ENCODE measurements at places on chromosomes 6 and 20.

- DNase-seq = no peak
- H3K4me1 ChIP-seq = no peaks in the 10 kb centered on the region
- H3K36me3 ChIP-seq = no peaks in the 10 kb centered on the region
- H3K4me3 ChIP-seq = no peak overlapping the region
- no peak overlapping the region for H3K27ac ChIP-seq
- H3K27me3 ChIP-seq = no peaks in the 10 kb centered on the region
Measured at GRCh38 chr6:21163110-21163837, 430.3 kb upstream of the SOX4 start.

DNA sequence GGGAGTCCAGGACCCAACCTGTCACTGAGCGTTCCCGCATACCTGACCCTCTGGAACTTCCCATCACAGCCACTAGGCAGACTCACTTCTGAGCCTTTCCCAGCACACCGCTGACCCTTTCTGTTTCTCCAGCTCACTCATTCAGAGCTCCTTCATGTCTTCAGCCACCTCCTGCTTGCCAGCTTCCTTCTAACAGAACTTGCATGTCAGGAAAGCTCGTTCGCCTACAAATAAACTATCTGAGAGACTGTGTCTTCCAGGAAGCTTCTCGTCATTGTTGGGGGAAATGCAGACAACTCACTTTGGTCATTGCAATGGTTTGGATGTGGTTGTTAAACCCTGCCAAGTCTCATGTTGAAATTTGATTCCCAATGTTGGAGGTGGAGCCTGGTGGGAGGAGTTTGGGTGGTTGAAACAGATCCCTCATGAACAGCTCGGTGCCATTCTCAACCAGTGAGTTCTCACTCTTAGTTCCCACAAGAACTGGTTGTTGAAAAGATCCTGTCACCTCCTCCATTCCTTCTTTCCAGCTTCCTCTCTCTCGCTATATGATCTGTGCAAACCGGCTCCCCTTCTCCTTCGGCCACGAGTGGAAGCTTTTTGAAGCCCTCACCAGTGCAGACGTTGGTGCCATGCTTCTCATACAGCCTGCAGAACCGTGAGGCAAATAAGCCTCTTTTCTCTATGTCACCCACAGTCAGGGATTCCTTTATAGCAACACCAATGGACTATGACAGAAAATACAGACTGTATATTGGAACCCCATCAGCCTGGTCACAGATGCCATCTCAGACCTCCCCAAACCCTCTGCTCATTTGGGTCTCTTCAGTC is 1.4 kb upstream of the MUC21 start:
- H3K27ac ChIP-seq = no peak overlapping the region
- H3K4me3 ChIP-seq = no peak overlapping the region
- no peaks in the 10 kb centered on the region for H3K27me3 ChIP-seq
- H3K4me1 ChIP-seq = no peaks in the 10 kb centered on the region
- H3K36me3 ChIP-seq = no peaks in the 10 kb centered on the region
- DNase-seq = peak; percentile 24

- no peak overlapping the region for H3K4me3 ChIP-seq
- H3K4me1 ChIP-seq = no peaks in the 10 kb centered on the region
- no peaks in the 10 kb centered on the region for H3K36me3 ChIP-seq
- H3K27me3 ChIP-seq = no peaks in the 10 kb centered on the region
- H3K27ac ChIP-seq = no peak overlapping the region
- DNase-seq = no peak
Measured at GRCh38 chr20:23520185-23520584, 29.3 kb downstream of the CST8 start.

DNA sequence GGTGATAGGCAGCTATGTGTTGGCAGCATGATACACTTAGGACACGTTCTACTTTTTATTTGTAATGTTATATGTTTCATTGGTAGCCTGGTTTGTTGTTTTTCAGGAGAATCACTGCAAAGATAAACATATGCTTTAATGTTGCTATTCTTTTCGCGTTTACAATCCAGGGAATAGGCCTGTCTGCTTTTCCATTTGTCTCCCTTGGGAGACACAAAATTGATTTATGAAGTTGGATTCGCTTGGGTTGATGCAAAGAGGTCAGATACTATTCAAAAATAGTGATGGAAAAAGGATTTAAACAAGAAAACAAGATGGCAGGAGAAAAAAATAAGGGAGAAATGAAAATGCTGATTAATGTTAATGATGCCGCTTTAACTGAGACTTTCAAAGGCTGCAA is 179.5 kb upstream of the SOX4 start:
- no peak overlapping the region for H3K27ac ChIP-seq
- DNase-seq = no peak
- no peaks in the 10 kb centered on the region for H3K4me1 ChIP-seq
- H3K36me3 ChIP-seq = no peaks in the 10 kb centered on the region
- no peaks in the 10 kb centered on the region for H3K27me3 ChIP-seq
- H3K4me3 ChIP-seq = no peak overlapping the region

DNA sequence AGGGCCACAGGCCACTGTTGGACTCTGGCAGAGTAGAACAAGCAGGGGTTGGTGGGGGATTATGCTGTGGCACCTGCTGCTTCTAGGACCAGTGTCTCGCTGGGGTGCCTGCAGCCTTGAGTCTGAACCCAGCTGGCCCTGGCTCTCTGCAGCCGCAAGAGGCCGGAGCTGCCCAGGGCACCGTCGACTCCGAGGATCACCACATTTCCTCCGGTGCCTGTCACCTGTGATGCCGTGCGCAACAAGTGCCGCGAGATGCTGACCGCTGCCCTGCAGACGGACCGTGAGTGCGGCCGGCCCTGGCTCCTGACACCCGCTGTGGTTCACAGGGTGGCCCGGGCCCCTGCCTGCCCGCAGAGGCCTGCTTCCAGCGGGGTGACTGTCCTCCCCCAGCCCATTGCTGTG is 6.2 kb downstream of the TCEA2 start:
- H3K36me3 ChIP-seq = no peaks in the 10 kb centered on the region
- DNase-seq = no peak
- H3K27me3 ChIP-seq = no peaks in the 10 kb centered on the region

DNA sequence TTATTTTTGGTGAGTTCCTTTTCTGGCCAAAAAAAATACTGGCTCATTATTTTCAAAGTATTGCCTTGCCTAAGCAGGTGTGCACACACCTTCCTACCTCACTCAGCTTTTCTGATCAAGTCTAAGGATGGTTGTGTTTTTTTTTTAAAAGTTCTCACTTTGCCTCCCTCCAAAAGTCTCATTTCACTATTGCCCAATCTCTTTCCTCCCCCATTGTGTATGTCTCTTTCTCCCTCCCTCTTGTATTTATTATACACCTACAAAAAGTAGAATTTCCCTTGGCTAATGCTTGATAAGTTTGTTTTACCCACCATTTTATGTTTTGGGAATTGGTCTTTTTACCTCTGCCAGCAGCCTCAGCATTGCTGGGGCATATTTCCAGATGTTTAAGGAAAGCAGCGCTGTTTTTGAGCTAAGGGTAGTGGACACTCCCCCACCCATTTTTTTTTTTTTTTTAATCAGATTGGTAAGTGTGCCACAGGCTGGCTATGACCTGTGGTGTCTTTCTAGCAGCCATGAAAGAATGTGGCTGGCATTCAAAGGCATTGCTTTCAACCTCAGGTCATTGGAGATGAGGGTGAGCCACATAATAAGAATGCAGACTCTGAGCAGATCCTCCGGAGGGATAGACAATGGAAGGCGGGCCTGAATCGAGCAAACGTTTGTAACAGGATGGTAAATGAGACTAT is 668.6 kb downstream of the UTRN start:
- DNase-seq = no peak
- no peaks in the 10 kb centered on the region for H3K4me1 ChIP-seq
- H3K36me3 ChIP-seq = no peaks in the 10 kb centered on the region
- no peak overlapping the region for H3K4me3 ChIP-seq
- no peaks in the 10 kb centered on the region for H3K27me3 ChIP-seq

DNA sequence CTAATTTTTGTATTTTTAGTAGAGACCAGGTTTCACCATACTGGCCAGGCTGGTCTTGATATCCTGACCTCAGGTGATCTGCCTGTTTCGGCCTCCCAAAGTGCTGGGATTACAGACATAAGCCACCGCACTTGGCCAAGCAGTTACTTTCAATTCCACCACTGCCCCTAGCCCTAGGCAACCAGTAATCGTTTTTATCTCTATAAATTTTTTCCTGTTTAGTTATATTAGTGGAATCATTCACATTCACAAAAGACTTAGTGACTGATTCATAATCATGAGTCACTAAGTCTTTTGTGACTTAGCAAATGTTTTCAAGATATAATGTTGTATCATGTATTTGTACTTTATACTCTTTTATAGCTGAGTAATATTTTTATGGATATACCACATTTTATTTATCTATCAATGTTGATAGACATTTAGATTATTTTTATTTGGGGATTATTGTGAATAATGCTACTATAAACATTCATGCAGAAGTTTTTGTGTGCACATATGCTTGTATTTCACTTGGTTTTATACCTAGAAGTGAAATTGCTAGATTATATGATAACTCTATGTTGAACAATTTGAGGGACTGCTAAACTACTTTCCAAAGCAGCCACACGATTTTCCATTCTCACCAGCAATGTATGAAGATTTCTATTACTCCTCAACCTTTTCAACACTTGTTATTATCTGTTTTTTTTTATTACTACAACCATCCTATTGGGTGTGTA is 421.4 kb upstream of the ID4 start:
- H3K4me1 ChIP-seq = no peaks in the 10 kb centered on the region
- H3K36me3 ChIP-seq = no peaks in the 10 kb centered on the region
- no peak for DNase-seq
- H3K27ac ChIP-seq = no peak overlapping the region

All from prostate gland (tissue), 2 donors.